T-cell (primary cell): ENCODE measurements at places on chromosomes 3 and 15.

GRCh38 chr3:4645468-4645867 is 152.3 kb downstream of the ITPR1 start:
- no peak for DNase-seq

DNA sequence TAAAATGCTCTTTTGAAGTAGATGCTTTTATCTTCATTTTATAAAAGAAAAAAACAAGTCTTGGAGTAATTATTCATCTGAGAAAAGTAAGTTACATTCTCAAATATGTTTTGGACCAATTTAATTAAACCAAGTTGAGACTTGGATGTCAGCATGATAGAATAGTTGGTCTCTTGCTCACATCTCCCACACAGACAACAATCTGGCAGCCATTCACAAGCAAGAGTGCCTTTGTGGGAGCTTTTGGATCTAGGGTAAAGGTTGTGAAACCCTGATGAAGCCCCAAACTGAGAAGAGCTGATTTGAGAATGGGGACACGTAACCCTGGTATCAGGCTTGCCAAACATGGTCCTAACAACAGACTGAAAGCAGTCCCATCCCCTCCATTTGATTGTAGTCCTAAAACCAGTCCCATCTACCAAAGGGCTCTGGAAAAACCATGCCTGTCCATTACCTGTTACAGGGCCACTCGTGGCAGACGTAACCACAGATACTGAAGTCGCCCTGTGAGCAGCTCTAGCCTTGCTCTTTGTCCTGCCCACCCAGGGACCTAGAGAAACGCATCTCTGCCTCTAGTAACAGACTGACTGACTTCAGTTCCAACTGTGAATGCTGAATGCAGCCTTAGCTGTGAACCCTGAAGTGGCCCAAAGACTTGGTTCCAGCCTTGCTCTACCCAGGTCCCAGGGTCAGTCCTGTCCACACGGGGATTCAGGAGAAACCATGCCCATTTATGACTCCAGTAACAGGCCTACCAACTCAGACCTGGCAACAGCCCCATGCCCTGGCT is 145.5 kb upstream of the SYNPR start:
- no peak for DNase-seq

GRCh38 chr3:123161167-123161566 is 40.6 kb upstream of the SEC22A start:
- no peak for DNase-seq

DNA sequence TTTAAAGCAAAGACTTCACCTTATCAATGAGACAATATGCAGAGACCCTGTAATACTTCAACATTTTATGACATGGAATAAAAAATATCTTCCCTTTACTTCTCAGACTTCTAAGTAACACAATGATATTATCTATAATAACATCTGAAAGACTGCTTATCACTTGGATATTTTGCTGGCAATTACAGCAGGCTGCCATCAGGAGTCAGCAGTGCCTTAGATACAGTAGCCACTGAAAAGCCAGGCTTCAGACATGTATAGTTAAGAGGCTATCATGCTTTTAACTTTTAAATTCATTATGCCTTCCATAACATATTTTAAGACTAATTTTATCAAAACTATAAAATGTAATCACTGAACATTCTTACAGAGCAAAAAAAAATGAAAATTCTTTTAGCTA is 227.5 kb downstream of the NEK10 start:
- DNase-seq = no peak

DNA sequence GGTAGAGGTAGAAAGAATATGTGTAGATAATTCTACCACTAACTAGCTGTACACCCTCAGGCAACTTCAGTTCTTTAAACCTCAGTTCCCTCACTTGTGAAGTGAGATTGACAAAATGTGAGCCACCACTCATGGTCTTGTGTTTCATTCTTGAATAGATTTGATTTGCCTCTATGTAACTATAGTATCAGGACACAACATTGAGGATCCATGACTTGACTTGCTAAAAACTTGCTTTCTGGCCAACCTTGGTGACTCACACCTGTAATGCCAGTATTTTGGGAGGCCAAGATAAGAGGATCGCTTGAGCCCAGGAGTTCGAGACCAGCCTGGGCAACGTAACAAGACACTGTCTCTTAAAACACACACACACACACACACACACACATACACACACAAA is 115.8 kb upstream of the FLNB start:
- DNase-seq = no peak

DNA sequence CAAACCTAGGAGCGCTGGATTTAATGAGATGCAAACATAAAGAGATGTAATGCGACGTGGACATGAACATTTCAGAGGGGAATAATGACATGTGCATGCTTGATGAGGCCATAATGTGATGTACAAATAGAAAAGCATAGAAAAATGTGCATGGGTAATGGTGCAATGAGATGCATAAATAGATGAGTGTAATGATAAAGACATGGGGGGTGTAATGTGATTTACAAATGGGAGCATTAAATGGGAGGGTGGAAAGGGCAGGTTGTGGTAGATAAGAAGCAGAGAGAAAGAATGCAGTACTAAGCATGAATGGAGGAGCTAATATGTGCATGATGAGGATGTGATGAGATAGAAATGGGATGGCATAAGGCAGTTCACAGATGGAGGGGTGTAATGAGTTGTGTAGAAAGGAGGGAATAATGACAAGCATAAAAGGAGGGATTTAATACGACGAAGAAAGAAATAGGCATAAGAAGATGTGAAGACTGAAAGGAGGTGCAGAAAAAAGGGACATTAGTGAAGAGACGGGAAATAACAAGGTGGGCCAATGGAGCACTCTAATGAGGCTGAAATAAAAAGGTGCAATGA is 137.5 kb upstream of the CCNL1 start:
- no peak for DNase-seq

- DNase-seq = no peak
Measured at GRCh38 chr3:174336784-174337183, 522.4 kb upstream of the NAALADL2 start.

- DNase-seq = no peak
Measured at GRCh38 chr3:65833761-65834505, 204.8 kb downstream of the MAGI1 start.

GRCh38 chr15:52427804-52428203 is 100.9 kb downstream of the MYO5A start:
- no peak for DNase-seq

DNA sequence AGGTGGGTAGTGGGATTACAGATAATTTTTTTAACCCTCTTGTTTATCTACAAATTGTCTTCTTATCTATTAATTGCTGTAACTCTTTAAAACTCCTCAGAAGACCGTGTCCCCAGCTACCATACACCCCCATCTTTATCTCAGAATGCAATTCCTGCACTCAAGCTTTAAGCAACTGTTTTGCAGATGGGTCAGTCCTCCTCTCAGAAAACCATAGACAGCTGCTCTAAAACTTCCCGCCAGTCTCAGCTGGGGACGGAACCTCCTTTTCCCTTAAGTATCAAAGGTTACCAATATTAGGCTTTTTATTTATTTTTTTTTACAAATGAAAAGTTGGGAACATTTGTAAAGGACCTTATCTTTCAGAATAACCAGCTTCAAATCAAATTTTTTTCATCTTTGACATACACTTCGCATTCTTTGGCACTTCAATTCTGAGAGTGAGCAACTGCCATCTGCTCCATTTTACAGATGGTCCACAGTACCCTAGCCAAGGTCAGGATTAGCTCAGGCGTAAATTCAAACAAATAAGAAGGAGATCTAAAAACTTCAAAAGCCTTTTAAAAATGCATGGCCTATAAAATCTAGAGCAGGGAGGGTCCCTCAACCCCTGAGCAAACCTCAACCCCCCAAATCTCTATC is 1.3 kb downstream of the GATM start:
- no peak for DNase-seq

- peak; percentile 71 for DNase-seq
Measured at GRCh38 chr3:101850246-101851051, 1.1 kb downstream of the NFKBIZ start.

- no peak for DNase-seq
Measured at GRCh38 chr3:14118400-14119381, 6.0 kb downstream of the CHCHD4 start.

DNA sequence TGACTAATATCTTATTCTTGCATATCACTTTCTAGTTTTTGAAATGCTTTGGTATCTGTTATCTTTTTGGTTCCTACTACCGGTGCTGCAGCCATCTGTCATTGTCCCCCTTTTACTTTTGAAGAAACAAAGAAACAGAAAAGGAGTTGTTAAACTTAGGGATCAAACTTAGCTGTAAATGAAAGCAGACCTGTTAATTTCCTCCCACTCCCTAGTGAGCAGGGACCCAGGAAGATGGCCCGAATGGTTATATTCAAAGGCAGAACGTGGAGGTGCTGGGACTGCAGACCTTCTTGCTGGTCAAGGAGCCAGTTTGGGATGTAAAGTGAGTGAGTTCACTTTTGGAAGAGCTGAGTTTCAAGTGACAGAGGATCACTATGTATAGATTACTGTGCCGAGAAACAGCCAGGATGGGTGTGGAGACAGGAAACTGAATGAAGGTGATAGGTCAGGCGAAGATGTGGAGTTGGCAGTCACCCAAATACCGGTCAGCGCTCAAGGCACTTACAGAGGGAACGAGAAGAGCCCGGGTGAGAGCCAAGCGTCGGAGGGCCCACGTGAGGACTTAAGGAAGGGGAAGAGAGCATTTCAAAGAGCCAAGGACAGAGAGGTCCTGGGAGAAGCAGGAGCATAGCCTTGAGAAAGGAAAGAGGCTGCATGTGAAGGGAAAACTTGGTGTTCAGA is 20.1 kb downstream of the KBTBD8 start:
- no peak for DNase-seq

- DNase-seq = no peak
Measured at GRCh38 chr3:57029383-57029782, 31.1 kb upstream of the SPATA12 start.

DNA sequence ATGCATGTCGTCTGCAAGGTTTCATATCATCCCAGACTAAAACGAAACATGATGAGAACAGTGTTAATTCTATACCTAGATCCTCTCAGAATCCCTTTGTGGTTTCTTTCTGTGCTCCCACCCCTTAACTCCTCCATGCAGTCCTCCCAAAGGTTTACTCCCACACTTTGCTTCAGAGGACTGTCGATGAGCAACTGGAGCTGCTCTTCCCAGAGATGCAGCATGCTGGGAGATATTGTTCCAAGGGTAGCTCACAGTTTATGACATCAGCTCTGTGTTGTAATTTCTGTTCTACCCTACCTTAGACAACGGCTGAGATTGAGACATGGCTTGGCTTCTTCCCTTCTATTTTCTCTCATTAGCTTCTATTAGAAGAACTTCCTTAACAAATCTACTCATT is 313.0 kb upstream of the COL8A1 start:
- DNase-seq = no peak

GRCh38 chr3:185424435-185424834 is 61.5 kb downstream of the MAP3K13 start:
- no peak for DNase-seq

- DNase-seq = peak; percentile 9
Measured at GRCh38 chr15:83207660-83208366, at the start of gene HDGFL3. Gene HDGFL3 (minus strand): TSS chr15:83207823. CDS start chr15:83207414, 409 bp downstream.

DNA sequence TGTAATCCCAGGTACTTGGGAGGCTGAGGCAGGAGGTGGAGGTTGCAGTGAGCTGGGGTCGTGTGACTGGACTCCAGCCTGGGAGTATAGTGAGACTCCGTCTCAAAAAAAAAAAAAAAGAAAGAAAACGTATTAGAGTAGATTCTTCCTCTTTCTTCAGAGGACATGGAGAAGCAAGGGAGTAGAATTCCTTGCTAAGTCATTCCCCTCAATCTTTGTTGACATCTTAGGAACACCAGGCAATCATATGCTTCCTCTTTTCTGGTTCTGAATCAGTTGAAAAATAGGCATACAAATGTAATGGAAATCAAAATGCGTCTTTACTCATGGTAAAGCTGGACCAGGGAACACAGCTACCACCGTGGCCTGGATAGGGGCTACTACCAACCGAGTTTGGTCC is 38.3 kb upstream of the ATOSA start:
- DNase-seq = no peak
